ENCODE measurements at places on chromosomes 3 and 15. TPM values are rescaled to one million over a fixed set of nuclear protein-coding genes. Genes with fewer than 3 reads are reported as not detected.

Gene P2RY13
- polyA plus RNA-seq = not detected

- no peak for DNase-seq
These were observed 243.8 kb downstream of the CACNA2D3 start for GRCh38 chr3:54366007-54366750.

- no peak for DNase-seq
These were observed 50.5 kb downstream of the GRIP2 start for GRCh38 chr3:14489641-14490040.

Gene ZNF860
- polyA plus RNA-seq = 0.32 TPM

- peak; percentile 41 for DNase-seq
These were observed 153.8 kb downstream of the EEFSEC start for GRCh38 chr3:128307029-128307633.

DNA sequence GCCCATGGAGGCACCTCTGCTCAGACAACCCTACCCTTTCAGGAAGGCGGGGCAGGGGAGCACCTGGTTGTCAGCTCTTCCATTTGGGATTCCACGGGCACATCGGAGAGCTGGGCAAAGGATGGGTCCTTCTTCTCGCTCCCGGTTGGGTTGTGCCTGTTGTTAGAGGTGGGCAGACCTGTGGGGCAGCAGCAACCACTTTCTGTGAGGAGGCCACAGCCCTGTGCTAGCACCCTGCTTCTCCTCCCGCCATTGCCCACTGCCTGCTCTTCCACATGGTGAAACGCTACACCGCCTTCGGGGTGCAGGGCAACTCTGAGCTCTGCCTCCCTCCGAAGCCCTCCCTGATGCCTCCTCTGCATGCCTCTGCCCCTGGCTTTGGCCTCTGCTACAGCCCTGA lies 7.0 kb upstream of the HHATL start:
- no peak for DNase-seq

DNA sequence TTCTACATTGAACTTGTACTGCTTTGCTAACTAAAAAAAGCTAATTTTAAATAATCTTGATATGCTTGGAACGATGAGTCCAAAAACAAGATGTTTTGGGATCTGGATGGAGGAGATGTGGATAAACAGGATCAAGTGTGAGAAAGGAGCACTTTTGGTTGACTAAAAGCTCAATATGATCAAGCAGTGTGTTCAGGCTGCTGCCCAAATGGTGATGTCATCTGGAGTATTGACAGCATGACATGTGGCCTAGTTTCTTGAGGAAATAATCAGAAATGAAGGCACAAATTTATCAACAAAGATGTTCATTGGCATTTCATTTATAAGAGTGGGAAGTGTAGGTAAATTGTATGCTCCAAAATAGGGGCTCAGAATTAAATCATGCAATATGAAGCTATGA lies 161.2 kb downstream of the SOX2 start:
- DNase-seq = no peak

GRCh38 chr3:196471551-196471950 lies 32.0 kb downstream of the RNF168 start:
- DNase-seq = no peak

DNA sequence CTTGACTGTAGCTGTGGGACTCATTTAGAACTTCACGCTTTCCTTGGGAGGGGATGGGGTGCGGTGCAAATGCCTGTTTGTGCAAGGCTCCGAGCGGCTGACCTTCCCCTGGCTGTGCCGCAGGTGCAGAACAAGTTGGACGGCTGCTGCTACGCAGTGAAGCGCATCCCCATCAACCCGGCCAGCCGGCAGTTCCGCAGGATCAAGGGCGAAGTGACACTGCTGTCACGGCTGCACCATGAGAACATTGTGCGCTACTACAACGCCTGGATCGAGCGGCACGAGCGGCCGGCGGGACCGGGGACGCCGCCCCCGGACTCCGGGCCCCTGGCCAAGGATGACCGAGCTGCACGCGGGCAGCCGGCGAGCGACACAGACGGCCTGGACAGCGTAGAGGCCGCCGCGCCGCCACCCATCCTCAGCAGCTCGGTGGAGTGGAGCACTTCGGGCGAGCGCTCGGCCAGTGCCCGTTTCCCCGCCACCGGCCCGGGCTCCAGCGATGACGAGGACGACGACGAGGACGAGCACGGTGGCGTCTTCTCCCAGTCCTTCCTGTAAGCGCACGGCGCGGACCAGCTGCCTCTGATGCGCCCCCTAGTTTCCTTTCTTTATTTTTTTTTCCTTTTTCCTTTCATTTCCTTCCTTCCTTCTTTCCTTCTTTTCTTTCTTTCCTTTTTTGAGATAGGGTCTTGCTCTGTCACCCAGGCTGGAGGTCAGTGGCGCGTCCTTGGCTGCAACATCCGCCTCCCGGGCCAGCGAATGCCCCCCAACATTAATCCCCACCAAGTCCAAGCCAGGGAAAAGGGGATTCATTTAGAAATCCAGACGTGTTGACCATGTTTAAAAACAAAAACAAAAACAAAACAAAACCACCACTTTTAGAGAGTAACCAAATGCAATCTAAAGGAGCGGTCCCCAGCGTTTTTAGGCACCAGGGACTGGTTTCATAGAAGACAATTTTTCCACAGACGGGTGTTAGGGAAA lies 42.7 kb downstream of the EIF2AK4 start:
- peak; percentile 66 for DNase-seq

All from hepatocyte (in vitro differentiated cells).